CD4-positive, alpha-beta memory T cell (primary cell): ENCODE measurements at places on chromosomes 7 and 10.

DNA sequence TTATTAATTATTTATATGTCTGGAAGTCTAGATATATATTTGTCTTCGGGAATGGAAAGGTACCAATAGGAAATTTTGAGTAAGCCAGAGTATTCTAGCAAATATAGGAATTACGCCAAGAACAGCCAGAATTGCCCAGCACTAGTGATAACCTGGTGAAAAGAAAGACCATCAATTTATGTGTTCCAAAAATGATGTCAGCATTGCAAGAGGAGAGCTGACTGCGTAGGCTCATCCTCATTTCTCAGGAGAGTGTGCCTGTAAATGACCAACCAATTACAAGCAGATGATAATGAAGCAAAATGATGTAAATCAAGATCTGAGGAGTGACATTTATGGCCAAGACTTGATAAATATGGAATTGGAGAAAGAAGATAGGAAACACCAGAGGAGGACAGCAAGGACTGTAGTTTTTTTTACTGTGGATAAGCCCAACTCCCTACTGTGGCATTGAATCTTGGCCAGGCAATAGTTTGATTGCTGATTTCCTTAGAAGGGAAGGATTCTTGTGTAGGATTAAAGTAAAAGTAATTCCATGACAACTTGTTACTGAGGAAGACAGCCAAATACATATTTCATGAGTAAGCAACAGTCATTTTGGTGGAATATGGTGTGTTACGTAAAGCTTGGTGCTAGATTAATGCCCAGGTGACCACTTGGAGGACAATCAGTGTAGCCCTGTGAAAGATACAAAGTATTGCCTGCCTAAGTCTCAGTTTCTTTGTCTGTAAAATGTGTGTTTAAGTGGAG is 590.8 kb downstream of the AUTS2 start:
- DNase-seq: no peak

DNA sequence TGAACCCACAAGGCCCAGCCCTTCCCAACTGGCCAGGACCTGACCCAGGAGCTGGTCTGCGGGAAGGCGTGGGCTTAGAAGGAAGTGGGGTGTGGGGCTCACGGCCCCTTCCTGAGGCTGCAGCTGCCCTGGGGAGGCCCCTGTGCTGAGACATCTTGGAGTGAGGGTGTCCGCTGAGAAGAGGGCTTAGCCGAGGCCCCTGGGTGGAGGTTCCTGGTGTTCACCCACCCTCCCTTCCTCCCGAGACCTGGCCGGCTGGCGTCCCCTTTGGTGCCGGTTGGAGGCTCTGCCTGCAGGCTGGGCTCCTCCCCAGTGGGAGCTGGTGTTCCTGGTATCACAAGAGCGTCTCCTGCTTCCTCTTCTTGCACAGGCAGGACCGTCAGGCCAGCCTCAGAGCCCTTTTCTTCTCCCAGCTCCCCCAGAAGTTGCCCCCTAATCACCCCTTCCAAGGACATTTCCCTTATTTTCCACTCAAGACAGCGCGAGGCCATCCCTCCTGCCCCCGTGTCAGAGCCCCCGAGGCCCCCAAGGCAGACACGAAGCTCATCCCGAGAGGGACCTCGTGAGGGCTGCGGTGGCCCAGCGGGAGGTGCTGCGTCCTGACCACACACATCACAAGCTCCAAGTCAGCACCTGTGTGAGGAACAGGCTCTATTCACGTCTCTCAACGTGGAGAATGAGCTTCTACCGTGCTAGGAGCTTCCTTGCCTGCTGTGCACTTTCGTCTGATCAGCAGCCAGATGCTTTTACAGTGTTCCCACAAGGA is 25.1 kb upstream of the FAM20C start:
- DNase-seq: no peak

GRCh38 chr10:66822801-66823200 is 103.0 kb upstream of the LRRTM3 start:
- no peak for DNase-seq

DNA sequence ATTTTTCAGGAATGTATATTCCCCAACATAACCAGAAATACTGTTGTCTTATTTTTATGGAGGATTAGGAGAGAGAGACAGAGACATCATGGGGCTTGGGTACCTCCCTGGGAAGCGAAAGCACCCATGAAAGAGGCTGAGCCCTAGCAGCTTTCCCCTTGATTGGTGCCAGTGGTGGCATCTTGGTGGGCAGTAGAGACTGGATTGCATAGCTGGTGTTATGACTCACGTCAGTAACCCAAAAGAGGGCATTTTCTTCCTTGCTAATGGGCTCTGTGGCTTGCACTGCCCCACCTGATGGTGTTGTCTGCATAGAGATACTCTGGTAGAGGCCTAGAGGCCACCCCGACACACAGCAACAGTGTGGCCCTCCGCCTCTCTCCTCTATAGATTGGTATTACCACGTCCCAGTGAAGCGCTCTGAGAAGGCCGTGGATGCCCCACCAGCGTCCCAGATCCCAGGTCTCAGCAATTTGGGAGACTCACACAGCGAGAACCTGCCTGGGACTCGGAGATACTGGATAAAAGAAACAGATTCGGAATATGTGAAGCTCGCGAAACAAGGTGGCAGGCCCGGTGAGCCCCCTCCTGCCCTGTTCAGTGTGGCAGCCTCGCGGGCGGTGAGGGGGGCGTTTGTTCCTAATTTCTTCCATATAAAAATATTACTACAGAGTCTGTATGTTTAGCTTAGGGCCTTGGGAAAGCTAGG is 5.8 kb downstream of the C7orf57 start:
- no peak for DNase-seq

DNA sequence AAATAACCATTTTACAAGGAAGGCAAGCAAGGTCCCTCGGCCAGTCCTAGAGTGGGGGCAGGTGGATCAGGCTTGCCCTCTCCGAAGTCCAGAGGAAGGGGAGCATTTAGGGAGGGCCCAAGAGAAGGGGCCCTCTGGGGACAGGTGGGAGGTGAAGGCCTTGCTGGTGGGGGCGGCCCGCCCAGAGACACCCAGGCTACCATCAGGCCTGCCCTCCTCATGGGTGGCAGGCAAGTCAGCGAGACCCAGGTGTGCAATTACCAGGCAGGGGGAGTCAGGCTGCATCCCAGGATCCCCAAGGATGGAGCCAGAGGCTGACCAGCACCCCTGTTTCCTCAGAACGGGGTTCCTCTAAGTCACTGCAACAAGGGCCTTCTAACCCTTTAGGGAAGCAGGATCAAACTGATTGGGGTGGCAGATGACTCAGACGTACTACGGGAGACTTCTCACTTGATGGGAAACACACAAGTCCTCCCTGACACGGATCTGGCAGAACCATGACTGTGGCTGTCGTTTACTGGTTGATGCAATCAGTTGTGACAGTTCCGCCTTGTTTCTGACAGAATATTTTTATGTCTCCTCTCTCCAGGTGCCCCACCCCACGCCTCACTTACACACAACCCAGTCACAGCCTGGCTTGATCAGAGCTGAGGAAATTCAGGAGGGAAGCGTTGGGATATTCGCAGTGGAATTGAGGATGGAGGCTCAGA is 8.2 kb downstream of the LOXL4 start:
- no peak for DNase-seq

DNA sequence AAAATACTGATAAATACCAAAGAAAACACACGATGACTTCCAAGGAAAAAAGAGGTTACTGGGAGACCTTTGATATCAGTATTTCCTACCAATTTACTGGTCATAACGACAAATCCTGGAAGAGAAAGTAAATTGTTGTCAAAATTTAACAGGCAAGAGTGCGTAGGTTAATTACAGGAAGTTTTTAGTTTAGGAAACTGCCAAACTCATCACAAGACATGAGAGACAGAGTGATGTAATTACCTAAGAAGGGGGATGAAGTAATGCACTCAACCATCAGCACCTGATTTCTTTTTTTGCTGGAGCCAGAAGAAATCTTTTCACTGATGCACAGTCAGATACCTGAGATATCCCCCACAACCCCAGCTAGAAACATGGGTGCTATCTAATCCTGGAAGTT is 16.8 kb downstream of the MACC1 start:
- no peak for DNase-seq

DNA sequence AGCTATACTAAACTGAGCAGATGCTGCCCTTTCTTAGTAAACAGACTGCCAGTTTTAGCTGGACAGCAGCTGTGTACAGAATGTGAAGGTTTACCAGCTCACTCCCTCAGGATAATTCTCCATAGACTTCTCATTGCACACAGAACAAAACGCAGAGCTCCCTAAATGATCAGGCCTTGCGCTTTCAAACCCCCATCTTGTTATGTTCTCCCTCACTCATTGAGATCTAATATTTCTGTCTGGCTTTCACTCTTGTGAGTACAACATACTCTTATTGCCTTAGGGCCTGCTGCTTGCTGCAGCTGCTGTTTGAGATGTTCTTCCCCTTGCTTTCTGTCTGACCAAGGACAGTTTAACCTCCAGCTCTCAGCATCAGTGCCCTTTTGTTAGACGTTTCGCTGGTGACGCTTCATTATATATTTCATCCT is 17.3 kb downstream of the VWDE start:
- DNase-seq: no peak

DNA sequence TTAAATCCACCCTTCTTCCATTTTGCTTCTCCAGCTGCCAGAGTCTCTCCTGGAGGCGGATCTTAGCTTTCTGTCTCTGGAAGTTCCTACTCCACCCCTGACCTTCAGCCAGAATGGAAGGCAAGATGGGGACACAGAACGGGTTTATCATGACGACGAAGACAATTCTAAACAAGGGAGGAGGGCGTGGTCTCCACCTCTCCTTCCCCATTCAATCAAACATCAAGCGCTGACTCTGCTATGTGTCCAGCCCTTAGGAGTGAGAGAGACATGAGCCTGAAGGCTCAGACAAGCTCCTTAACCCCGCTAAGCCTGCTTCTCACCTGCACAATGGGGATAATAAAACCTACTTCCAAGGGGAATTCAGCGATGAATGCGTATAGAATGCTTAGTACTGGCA is 3.1 kb downstream of the CYP17A1 start:
- no peak for DNase-seq

GRCh38 chr10:49149881-49150280 is 16.1 kb upstream of the FAM170B start:
- DNase-seq: no peak

GRCh38 chr10:860519-860918 is 71.0 kb downstream of the LARP4B start:
- no peak for DNase-seq

DNA sequence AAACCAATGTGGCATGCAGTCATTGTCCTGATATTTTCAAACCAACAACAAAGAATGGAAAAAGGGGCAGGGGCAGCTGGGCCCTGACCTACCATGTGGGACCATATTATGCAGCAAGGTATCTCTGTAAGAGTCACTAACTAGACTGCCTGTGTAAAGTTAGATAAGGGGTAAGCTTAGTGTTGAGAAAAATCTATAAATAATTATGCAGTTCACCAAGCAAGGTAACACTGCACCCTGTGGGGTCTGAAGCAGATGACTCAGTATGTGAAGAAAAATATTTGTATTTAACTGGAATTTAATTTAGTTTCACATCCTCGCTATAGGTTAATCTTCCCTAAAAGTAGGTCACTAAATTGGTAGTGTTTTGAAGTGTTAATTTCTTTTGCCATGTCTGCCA is 99.3 kb downstream of the PPP1R3A start:
- no peak for DNase-seq
